ENCODE measurements at places on chromosomes 1 and 21. TPM values are rescaled to one million over a fixed set of nuclear protein-coding genes. Genes with fewer than 3 reads are reported as not detected.

Gene GPR37L1
- 0.02 TPM for polyA plus RNA-seq

Gene SPTA1
- polyA plus RNA-seq: not detected

Gene AVPR1B
- not detected for polyA plus RNA-seq

DNA sequence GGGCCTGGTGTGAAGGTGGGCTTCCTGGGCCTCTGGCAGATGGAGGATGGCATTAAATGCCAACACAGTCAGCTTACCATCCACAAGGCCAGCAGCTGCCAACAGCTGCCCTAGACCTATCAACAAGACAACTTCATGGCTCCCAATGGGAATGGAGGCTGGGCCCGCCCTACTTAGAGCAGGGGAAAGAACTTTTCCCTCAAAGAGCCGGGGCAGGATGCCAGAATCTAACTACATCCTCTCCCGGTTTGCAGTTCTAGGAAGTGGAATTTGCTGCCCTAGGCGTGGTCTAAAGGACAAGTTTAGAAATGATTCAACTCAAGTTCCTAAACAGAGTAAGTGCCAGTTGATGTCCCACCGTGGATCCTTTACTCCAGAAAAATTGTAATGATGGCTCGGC lies 13.1 kb downstream of the ICMT start:
- DNase-seq: no peak

DNA sequence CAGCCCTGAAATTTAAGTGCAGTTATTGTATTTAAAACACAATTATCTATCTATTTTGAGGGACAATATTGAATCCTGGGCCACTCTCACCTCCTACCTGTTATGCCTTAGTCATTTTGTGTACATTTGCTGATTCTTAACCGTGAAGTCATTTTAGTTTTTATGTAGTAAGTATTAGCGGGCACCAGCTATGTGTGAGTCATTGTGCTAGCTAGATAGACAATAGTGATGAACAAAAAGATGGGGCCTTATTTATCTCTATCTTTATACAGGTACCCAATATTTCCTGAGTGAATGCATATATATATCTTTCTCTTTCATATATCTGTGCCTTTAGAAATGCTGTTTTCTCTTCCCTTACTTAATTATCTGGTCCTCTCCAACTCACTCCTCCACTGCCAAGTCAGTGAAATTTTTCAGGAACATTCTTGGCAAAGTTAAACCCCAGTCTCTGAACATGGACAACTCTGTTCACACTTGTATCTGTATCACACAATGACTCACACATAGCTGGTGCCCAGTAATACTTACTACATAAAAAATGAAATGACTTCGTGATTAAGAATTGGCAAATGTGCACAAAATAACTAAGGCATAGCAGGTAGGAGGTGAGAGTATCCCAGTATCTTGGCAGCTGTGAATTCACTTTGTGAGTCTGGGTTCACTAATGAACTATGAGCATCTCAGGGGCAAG lies 166.0 kb upstream of the C8B start:
- peak; percentile 72 for DNase-seq

GRCh38 chr21:42199868-42200463 lies 19.0 kb upstream of the ABCG1 start:
- DNase-seq: no peak

DNA sequence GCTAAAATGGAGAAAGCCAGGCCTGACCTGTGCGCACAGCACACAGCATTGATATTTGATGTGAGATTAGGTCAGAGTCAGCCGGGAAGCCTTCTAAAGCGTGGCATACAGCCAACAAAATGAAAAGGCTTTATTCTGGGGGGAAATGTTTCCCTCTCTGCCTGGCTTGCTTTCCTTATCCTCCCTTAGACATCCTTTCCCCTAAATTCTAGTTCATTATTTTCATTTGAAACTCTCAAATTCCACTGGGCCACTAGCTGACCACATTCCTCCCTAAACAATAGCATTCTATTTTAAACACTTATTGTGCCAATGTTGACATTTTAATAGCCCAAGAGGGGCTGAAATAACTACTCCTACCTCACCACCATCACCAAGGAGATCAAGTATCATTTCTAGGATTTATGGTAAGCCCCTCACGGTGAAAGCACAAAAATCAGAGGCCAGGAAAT lies 49.4 kb downstream of the LEPR start:
- no peak for DNase-seq

- no peak for DNase-seq
Observed at GRCh38 chr1:31560394-31560793, 15.9 kb upstream of the TINAGL1 start.

- DNase-seq: peak; percentile 95
Observed at GRCh38 chr1:152367436-152367835, 7.6 kb upstream of the FLG2 start.

Measured in foreskin keratinocyte (primary cell).